Stimulated activated CD4-positive, alpha-beta T cell treated with anti-CD3 and anti-CD28 coated beads, TNF-alpha, amount 100 ng/mL, for 1 hour (primary cell): ENCODE measurements at places on chromosomes 11 and 22.

- DNase-seq: no peak
Observed at GRCh38 chr11:83682611-83682973, 396.4 kb upstream of the CCDC90B start.

DNA sequence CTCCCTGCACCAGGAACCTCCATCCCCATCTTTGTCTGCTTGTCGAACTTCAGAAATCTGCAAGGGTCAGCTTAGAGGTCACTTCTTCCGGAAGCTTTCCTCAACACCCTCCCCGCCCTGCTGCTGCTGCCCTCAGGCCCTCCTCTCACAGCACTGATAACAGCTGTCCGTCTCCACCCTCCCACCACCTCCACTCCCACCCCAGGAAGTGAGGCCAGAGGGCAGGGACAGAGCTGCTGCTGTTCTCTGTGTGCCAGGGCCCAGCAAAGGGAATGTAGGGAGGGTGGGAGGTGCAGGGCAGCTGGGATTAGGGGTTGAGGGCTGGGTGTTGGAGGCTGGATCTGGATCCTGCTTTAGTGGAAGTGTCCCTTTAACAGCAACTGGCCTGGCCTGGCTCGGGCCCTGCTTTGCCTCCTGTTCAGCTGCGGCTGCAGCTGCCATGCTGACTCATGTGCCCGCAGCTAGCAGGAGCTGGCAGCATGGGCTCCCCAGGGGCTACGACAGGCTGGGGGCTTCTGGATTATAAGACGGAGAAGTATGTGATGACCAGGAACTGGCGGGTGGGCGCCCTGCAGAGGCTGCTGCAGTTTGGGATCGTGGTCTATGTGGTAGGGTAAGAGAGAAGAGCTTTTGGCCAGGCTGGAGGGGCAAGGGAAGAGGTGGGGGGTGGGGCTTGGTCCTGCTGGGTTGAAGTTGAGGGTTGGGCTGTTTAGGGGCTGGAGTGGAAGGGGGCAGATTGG lies at the start of gene P2RX6:
P2RX6 (plus strand) TSS at position 440 of the 740 bp plus-strand sequence; CDS start at position 450, 10 bp downstream.
- no peak for DNase-seq

DNA sequence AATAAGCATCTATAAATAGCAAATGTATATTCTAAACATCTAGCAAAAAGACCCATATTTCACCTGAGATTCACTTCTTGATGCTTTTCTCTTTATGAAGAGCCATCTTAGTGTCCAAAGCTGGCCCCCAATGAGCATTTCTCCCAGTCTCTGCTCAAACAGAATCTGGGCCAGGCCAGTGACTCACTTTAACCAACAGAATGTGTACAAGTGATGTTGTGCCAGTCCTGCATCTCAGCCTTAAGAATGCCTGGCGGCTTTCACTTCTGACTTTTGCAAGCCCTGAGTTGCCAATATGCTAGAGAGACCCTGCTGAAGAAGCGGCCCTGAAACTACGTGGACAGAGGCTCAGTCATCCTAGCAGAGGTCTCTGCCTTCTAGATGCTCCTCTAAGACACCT lies 6.9 kb upstream of the COPB1 start:
- DNase-seq: no peak

GRCh38 chr11:73160005-73160760 lies 18.1 kb upstream of the FCHSD2 start:
- no peak for DNase-seq
